Epithelial cell of proximal tubule (primary cell): ENCODE measurements at places on chromosomes 7 and 10.

GRCh38 chr7:17472939-17473338 is 174.5 kb downstream of the AHR start:
- DNase-seq: no peak

DNA sequence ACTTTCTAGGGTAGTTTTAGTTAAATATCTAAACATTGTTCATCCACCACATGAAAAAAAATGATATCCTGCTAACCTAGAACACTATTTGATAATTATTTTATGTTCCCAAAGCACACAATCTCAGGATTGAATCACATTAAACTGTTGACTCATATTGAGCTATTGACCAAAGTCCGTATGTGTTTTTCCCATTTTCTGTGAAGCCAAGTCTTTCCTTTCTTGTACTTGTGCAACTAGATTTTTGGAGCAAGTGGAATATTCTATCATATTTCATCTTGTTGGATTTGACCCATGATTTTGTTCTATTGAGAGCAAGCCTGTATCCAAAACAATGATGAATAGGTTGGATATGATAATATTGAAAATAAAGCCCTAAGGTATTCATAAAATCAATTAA is 164.6 kb downstream of the SKAP2 start:
- DNase-seq: no peak

- peak; percentile 68 for DNase-seq
Observed at GRCh38 chr10:110323503-110323902, 18.8 kb upstream of the SMNDC1 start.

GRCh38 chr10:24434961-24435360 is 226.0 kb downstream of the KIAA1217 start:
- no peak for DNase-seq

- no peak for DNase-seq
Observed at GRCh38 chr10:78617631-78618030, 451.1 kb upstream of the ZMIZ1 start.

DNA sequence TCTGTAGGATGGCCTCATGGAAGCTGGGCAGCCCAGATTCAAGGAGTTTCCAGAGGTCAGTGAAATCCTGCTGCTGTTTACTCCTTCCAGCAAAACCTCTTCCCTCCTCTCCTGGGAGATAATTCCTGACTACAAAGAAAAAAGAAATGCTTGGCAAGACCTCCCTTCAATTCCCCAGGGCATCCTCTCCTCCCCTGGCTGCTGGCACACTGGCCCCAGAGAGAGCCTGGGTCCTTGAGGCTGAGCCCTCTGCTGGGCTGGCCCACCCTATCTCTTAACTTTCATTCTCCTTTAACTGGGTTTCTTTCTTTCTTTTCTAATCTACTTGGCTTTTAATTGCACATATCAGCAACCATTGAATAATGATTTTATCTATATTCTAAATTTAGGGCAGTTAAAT is 7.7 kb downstream of the DRGX start:
- DNase-seq: no peak

- no peak for DNase-seq
Observed at GRCh38 chr10:27724287-27724686, 21.3 kb downstream of the MKX start.

DNA sequence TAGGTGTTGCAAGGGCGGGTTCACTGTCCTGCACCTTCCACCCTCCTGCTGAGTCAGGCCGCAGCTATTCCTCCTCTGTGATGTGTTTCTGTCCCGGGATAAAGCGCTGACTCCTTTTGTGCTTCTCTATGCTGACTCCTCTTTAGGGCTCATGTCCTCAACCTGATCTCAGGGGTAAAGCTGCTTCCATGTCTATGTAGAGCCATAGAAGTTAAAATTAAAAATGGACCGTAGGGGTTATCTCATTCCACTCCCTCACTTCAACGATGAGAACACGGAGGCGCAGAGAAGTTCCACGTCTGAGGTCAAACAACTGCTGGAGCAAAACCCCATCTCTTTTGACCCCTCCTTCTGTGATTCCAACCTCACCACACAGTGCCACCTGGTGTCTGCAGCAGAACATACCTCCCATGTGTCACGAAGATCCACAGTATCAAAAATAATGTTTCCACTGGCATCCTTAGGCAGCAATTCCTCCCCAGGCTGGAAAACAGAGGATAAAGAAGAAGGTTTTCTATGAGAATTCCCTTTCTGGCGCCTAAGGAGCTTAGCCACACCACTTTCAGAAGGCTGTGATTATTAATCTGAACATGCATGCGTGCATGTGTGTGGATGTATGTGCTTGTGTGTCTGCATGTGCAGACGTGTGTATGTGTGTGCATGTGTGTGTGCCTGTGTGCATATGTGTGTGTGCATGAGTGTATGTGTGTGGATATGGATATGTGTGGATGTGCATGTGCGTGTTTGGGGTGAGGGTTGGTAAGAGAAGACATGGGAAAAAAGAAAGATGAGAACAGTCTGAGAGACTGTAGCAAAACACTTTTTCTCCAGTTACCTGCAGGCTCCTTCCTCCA is 81.2 kb upstream of the UCN3 start:
- DNase-seq: peak; percentile 77

DNA sequence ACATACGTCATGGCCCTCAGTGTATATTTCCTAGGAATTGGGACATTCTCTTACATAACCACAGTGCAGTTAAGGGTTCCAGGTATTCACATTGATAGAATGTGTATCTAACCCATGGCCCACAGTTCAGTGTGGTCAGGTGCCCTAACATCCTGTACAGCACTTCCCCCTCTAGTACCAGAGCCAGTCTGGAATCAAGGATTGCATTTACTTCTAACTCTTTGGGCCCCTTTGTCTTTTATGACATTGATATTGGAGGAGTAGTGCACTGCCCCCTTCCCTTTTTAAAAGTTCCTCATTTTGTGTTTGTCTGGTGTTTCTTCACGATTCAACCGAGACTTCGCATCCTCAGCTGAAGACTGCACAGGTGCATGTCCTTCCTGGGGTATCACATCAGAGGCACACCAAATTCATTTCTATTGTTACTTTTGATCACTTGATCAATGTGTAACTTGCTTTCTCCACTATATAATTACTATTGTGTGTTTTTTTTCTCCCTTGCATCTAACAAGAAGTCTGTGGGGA is 22.4 kb upstream of the NPFFR1 start:
- DNase-seq: no peak

DNA sequence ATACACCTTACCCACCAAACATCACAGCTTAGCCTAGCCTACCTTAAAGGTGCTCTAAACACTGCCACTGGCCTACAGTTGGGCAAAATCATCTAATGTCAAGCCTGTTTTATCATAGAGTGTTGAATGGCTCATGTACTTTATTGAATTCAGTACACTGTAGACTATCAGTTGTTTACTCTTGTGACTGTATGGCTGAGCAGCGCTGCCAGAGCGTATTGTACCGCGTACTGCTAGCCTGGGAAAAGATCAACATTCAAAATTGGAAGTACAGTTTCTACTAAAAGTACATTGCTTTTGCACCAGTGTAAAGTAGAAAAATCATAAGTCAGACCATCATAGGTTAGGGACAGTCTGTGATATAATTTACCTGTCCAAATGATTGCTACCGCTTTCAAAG is 226.8 kb downstream of the PRPF18 start:
- DNase-seq: no peak

DNA sequence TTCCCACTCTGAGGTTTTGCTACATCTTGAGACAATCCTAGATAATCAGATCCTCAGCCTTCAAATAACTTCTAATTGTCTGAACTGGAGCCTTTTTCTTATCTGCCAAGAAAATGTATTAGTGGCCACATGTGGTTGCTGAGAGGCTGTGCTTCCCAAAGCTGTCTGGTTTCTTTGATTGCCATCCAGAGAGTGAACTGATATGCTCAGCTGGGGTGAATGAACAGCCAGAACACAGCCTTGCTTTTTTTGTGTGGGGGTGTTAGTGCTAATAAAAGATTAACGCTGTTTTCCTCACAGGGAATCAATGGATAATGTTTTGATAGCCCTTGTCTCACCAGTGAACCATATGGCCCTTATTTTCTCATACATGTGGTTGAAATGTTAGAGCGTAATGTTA is 66.9 kb downstream of the BBS9 start:
- DNase-seq: no peak

DNA sequence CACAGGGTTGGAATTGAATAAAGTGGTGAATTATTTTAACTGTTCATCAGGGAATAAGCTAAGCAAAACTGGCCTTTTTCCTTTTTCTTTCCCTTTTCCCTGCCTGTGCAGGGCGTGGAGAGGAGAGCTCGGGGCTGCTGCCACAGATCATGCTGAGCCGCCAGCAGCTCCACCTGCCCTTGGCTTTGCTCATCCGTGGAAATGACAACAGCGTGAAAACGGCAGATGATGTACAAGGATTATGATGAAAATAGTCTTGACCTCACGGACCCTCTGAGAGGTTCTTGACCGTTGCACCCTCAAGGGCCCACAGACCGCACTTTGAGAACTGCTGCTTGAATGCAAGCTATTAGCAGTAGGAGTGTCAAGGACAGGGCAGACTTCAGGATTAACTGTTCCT is 10.6 kb downstream of the PPP2R2D start:
- DNase-seq: no peak

- no peak for DNase-seq
Observed at GRCh38 chr7:158255558-158255957, 332.1 kb downstream of the PTPRN2 start.

DNA sequence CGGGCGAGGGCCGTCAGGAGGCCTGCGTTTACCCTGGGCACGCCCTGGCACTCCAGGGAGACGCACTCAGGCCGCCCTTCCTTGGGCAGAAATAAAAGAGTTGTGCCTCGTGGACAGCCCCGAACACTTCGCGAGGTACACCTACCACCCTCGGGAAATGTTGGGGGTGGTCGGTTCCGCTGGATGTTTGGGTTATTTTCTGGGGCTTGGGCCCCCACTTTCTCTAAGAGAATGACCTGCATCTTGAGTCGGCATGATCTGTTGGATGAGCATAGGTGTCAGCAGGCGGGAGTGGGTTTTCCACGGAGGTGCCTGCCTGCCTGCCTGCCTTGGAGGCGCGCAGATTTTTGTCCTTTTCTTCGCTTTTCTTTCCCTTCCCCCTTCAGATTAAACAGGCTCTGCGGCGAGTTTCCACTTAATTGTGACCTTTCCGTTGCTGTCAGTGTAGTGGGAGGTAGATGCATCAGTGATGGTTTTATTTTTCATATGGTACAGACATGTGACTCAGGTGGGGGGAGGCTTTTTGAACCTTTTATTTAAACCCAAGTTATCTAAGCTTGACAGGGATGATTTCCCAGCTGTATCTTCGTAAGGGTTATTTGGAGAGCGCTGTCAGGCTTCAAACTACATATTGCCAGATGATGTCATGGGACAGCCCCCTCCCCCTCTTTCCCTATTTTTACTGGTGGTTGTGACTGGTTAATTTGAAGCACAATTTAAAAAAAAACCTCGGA is 661 bp downstream of the HECTD2 start:
- DNase-seq: no peak

- DNase-seq: no peak
Observed at GRCh38 chr10:58479045-58479444, 33.6 kb upstream of the BICC1 start.

- DNase-seq: no peak
Observed at GRCh38 chr10:34396663-34397062, 418.4 kb downstream of the PARD3 start.

DNA sequence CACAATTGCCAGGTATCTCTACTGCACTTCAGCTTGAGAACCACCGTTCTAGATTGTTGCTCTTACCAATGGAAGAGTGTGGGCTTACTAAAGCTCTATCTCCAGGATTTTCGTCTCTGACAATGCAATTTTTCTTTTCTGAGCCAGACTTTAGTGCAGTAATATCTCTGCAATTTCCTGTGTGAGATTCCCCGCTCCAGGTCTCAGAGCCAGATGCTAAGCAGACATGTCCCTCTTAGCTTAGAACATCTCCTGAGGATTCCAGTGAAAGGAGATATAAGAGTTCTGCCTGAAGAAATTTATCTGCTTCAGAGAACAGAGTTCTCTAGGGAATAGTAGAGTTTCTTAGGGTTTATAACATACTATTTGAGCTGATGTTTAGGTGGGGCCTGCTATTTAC is 82.0 kb downstream of the SND1 start:
- DNase-seq: no peak

- DNase-seq: no peak
Observed at GRCh38 chr10:18219146-18219545, 78.9 kb downstream of the CACNB2 start.

DNA sequence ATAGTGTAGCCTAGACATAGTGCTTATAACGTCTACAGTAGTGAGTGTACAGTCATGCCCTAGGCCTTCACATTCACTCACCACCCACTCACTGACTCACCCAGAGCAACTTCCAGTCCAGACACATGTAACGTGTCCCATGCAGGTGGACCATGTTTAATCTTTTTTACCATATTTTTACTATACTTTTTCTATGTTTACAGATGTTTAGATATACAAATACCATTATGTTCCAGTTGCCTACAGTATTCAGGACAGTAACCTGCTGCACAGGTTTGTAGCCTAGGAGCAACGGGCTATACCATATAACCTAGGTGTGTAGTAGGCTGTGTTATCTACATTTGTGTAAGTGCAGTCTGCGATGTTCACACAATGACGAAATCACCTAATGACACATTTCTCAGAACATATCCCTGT is 11.0 kb downstream of the MPP7 start:
- peak; percentile 62 for DNase-seq

DNA sequence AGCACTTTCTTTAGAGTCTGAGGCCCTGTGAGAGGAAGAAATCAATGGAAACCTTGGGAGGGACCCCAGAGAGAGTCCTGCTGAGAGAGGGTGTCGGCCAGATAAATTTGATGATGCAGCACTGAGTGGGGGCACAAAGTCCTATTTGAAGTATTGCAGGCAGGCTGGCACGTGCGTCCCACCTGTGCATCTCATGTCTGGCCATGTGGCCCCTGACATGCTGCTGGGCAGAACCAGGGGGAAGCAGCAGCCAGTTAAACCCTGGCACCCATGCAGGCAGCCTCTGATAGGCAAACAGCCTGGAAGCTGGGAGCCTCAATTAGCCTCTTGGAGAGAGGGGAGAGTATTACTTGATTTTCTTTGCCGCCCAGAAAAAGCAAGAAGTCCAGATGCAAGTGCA is 180.9 kb downstream of the PLXNA4 start:
- DNase-seq: no peak

- no peak for DNase-seq
Observed at GRCh38 chr10:109040622-109041021, 882.7 kb downstream of the XPNPEP1 start.

- no peak for DNase-seq
Observed at GRCh38 chr10:95850791-95851190, 57.0 kb upstream of the CC2D2B start.

GRCh38 chr10:44126291-44126717 is 258.6 kb downstream of the CXCL12 start:
- no peak for DNase-seq

GRCh38 chr10:3347413-3348182 is 175.0 kb upstream of the PITRM1 start:
- no peak for DNase-seq

GRCh38 chr10:99393683-99394082 is 36.7 kb downstream of the GOT1 start:
- no peak for DNase-seq

DNA sequence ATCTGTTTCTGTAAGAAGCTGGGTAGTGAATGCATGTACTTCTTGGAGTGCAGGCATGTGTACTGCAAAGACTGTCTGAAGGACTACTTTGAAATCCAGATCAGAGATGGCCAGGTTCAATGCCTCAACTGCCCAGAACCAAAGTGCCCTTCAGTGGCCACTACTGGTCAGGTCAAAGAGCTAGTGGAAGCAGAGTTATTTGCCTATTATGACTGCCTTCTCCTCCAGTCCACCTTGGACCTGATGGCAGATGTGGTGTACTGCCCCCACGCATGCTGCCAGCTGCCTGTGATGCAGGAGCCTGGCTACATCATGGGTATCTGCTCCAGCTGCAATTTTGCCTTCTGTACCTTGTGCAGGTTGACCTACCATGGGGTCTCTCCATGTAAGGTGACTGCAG is 18.9 kb upstream of the TMEM140 start:
- DNase-seq: no peak
